CD4-positive, alpha-beta T cell treated with Interleukin-4 for 1 hour (primary cell): ENCODE measurements at places on chromosomes 1 and 21.

GRCh38 chr1:244653439-244654107 is 647 bp downstream of the DESI2 start:
- no peak for DNase-seq

GRCh38 chr1:183736343-183736742 is 68.6 kb upstream of the RGL1 start:
- no peak for DNase-seq

DNA sequence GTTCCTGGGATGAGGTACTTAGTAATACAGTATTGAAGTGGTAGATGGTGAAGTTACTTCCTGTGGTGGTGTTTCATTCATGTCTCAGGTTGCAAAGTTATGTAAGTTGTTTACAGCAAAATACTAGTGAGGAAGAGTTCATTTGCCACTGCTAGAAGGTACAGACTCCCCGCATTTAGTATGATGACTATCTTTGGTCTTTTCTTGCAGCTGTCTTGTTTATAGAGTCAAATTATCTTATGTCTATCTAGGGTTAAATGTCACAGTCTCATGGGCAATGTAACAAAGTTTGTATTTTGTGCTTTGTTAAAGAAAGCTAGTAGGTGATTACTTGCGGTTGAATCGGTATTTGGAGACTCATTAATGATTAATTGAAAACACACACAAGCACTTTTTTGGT is 50.2 kb downstream of the LRRC8D start:
- peak; percentile 55 for DNase-seq

GRCh38 chr1:162373541-162374260 is 3.0 kb downstream of the SPATA46 start:
- DNase-seq, result no peak

DNA sequence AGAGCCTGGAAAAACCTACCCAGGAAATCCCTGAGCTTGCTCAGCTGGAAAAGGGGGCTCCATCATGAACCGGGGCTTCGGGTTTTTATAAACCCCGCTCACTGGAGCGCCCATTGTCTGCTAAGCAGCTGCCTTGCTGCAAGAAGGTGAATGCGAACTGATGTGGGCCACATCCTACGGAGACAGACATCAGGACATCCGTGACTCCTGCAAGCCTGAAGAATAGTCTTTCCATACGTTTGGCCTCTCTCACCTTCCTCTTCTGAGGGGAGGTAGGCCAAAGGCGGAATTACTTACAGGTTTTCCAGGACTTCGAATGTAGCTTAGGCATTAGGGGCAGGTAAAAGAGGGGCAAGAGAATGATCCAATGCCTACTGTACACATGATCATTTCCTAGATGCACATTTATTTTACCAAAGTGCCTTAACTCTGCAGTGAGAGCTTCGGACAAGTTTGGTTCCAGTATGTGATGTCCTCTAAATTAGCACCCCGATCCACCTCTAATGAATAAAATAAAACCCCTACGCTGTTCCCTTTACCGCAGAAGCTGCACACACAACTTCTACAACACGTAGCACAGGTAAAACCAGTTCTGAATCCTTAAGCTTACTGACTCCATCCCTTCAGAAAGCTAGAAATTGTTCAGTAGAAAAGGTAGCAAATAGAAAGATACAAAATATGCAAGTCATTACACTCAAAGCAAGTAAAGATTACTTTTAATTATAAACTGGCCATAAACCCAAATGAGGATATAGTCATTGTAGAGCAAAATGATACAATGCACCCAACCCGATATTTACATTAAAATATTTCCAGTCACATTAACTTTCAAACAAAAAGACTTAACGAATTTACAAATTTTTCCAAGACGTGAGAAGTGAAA is 866 bp upstream of the SORT1 start:
- DNase-seq, result no peak
